ENCODE measurements at places on chromosomes 3 and 15.
A peak's percentile ranks its signal among the peaks of the same experiment; 100 is the strongest.

- DNase-seq: no peak
Observed at GRCh38 chr3:64494526-64494925, 193.3 kb downstream of the ADAMTS9 start.

DNA sequence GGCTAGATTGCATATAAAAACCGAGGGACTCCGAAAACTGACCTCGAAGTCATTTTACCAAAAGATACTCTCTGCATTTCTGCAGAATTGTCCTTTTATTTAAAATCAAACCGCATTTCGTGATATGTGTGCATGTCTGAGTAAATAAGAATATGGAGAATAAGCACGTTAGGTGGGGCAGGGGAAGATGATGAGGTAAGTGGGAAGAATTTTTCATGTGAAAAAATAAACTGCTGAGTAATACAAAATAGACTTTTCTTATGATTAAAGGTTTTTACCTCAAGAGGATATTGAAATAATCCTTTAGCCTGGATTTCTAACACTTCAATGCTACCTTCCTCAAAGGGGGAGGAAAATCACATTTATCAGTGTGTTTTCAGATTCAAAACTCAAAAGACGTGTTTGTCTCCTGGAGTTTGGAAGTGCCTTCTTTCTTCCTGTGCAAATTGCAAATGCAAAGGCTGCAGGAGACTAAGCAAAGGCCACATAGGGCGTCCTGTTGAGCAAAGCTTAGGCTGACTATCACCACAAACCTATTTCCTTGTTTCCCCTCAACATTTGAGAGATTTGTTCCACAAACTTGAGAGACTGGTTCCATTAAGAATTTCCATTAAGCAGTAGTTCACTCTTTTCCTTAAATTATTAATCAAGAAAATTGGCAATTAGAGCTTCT is 813.5 kb downstream of the MCTP2 start:
- DNase-seq: no peak

- no peak for DNase-seq
Observed at GRCh38 chr15:79440355-79440908, 8.3 kb downstream of the MINAR1 start.

DNA sequence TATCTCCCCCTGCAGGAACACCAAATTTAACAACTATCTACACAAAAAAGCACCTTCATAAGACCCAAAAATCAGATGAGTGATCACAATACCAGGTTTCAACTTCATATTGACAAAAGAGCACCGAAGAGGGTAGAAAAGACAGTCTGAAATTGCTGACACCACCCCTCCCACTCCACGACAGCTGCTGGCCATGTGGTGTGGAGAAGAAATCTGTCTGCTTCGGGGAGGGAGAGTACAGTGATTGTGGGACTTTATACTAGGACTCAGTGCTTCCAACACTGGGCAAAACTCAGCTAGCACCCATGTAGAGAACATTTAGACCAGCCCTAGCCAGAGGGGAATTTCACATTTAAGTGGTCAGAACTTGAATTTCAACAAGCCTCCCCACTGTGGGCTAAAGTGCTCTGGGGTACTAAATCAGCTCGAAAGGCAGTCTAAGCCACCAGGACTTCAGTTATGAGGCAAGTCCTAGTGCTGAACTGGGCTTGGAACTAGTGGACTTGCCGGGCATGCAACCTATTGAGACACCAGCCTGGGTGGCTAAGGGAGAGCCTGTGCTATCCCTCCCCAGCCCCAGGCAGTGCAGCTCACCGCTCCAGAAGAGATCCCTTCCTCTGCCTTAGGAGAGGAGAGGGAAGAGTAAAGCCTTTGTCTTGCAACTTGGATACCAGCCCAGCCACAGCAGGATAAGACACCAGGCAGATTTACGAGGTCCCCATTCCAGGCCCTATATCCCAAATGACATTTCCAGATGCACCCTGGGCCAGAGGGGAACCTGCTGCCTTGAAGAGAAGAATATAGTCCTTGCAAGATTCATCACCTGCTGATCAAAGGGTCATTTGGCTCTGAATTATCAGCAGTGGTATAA is 44.6 kb upstream of the POU1F1 start:
- DNase-seq: no peak

- DNase-seq: no peak
Observed at GRCh38 chr3:89488800-89489580, 381.6 kb downstream of the EPHA3 start.

DNA sequence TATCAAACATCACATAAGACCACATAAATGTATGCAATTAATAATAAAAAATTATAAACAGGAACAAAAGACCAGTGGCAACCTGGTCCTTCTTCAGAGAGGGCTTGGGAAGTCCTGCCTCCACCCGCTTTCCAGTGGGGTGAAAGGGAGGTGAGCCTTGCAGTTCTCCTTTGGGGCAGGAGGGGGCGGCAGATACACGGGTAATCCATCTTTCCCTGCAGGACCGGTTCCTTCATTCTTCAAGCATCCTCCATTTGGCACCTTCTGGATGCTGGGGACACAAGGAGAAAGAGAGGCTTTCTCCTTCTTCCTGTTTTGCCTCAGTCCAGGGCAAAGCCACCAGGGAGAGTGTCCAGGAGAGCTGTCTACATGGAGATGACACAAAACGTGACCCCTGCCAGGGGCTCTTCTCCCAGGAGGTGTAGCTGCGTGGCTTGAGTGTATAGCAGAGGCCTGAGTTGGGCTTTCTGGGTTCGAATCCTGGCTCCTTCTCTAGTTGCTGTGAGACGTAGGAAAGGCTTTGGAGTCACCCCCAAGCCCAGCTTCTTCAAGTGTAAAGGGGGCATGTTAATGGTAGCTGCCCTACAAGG is 23.2 kb downstream of the RPLP1 start:
- DNase-seq: peak; percentile 88

DNA sequence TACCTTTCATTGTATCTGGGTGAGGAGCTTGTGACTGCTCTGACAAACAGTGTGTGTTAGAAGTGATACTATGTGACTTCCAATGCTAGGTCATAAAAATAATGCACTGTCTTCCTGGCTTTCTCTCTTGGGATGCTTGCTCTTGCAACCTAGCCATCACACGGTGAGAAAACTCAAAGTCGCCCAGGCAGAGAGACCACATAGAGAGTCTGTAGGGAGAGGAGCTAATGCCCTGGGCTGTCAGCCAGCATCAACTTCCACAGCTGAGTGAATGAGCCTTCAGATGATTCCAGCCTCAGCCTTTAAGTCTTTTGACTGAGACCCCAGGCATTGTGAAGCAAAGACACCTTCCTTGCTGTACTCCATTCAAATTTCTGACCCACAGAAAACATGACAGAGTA is 220.6 kb upstream of the SGO1 start:
- no peak for DNase-seq

All from HuH-7.5 (cell line).